ENCODE measurements at places on chromosomes 12 and 14.

DNA sequence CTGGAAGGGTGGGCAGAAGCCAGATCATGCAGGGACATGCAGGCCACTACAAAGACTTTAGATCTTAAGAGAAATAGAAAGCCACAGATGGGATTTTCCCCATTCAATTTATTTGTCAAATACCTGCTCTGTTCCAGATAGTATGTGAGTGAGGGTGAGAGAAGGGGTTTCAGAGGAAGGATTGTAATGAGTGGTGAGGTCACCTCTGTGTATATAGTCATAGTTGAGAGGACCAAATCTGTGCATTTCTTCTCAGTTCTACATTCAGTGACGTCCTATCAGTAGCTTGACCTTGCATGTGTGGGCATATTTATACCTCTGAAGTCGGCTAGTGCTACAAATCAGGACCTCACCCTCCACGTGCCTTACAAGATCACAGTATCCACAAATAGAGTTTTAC lies 31.2 kb upstream of the RBM19 start:
- DNase-seq, result no peak

DNA sequence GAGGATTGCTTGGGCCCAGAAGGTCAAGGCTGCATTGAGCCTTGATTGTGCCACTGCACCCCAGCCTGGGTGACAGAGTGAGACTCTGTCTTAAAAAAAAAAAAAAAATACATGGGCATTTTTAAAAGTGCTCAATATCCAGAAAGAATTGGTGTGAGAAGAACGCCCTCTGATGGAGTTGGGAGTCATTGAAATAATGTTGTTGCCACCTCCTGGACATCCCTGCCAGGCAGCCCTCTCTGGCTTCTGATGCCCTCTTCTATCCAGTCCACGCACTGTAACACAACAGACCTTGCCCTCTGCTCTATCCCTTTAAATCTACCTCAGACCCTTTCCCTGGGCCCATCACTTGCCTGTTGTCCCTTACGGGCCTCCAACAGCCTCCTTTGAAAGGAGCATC lies 4.9 kb downstream of the PTGDR start:
- DNase-seq, result no peak

DNA sequence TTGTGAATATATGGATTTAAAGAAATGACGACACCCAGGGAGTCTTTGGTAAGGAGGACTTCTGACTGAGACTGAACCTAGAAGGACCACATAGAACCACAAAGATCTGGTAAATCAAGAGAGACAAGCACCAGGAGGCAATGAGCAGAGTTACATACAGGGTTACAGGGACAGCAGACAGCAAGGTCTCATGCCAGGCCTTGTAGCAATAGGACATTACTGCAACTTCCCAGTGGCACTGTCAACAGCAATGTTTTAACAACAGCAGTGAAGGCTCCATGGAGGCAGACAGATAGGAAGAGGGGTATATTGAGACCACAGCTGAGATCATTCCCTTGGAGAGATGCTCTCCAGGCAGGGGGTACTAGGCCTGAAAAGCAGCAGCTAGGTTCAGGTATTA lies 18.5 kb downstream of the CPNE8 start:
- no peak for DNase-seq

DNA sequence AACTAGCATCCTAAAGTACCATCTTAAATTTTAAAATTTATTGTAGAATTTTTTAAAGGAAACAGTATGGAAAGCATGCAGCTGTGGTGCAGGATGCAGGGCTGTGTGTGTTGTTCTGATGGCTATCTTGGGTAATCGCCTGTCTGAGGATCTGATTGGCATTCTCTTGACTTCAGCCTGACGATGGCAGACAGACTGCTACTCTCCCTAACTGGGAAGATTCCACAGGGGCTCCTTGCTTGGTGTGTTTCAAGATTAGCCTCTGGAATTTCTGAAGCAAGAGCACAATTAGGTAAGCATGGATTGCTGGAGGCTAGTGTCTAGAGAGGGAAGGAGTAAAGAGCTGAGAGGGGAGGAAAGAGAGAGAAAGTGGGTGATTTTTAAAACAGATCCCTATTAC lies 696.8 kb upstream of the LRFN5 start:
- DNase-seq, result no peak

DNA sequence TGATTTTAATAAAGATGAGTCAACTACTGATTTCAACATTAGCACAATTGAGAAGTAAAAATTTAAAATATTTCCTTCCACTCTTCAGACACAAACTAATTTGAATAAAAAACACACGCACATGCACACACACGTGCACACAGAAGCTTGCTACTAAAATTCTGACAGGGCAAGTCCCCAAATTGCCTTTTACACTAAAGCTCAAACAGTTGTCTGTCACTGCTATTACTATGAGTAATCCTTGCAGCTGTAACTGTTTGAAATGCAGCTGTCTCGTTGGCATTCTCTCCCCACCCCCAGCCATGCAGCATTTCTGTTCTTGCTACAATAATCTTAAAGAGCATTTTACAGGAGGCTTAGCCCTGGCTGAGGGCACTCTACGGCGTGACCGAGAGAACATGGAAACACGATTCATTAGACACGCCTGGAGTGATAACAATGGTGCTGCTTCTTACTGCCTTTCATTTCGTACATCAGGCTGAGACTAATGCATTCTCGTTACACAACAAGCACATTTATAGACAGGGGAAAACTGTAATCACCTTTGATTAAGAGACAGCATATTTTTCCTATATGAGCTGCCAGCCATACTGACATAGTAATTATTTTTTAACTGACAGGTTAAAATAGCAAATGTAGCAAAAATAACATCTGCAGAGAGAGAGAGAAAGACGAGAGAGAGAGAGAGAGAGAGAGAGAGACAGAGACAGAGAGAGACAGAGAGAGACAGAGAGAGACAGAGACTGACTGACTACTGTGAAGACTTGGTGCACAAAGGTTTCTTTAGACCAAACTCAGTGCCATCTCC lies 153.8 kb downstream of the MED13L start:
- DNase-seq, result peak; percentile 38

DNA sequence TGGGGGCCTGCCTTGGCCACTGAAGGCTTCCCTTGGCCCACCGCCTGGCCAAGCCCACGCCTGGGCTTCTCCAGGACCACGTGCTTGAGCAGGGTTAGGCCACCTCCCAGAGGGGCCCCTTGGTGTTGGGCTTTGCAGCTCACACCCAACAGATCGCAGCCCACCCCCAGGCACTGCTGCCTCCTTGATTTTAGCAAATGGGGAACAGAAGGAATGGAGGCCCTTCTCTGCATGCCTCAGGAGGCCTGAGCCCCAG lies 23.3 kb downstream of the RAB35 start:
- no peak for DNase-seq

DNA sequence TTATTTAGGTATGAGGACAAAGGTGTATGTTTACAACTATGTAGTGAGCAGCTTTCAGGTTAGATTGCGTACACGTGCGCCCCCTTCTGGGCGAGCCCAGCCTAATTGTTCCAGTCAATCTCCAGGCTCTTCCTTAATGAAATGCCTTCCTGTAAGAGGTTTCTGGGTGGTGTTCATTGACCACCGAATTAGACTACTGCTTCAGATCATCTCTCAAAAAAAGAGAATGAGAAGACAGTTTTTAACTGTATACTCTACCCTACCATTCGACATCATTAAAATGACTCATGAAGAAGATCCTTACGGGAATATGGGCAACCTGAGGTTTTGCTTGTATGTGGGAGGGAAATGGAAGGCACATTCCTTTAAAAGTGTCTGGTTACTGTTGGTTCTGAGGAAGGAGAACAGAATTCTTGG lies 2.1 kb downstream of the LUM start:
- no peak for DNase-seq

- DNase-seq, result no peak
These were observed 22.9 kb downstream of the HIP1R start for GRCh38 chr12:122858171-122858570.

DNA sequence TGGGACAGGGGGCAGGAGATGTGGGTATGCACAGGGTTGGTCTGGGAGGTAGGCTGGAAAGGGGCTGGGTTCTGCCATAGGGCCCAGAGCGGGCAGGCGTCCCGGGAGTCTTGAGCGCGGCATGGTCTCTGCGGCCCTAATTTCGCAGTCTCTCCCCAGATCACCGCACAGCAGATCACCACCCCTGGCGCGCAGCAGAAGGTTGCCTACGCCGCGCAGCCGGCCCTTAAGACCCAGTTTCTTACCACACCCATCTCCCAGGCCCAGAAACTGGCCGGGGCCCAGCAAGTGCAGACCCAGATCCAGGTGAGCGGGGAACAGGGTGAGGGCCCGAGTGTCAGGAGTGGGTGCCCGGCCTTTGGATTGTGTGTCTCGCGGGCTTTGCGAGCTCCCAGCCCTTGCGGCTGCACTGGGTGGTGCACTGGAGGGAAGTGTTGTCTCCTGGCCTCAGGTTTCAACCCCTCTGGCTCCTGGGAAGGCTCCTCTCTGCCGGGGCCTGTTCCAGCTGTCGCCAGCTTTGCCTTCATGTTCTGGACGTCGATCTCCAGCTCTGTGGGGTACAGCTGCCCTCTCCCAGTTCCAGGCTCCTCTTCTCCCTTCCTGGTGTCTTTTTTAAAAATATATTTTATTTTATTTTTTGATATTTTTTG lies 74.7 kb downstream of the DDX51 start:
- DNase-seq, result no peak

GRCh38 chr14:44609201-44609600 lies 102.1 kb upstream of the FSCB start:
- no peak for DNase-seq

DNA sequence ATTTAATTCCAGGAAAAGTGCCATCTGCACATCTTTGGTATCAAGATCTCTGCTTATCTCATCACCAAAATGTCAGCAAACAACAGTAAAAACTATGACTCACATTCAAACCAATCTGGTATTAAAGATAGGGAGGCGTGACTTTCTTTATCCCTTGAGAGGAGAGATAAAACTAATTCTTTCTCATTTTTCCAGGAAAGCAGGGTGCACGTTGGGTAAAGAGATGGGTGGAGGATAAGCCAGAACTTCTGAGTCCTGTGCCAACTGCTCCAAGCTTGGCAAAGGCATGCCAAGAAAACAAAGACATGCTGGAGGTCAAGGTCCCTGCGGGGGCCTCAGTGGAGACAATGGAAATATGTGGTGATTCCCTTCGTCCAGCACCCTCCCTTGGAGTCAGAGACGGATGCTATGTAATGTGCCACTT lies 225.8 kb upstream of the PLXNC1 start:
- no peak for DNase-seq

- no peak for DNase-seq
These were observed 19.7 kb upstream of the CD9 start for GRCh38 chr12:6180268-6181051.

DNA sequence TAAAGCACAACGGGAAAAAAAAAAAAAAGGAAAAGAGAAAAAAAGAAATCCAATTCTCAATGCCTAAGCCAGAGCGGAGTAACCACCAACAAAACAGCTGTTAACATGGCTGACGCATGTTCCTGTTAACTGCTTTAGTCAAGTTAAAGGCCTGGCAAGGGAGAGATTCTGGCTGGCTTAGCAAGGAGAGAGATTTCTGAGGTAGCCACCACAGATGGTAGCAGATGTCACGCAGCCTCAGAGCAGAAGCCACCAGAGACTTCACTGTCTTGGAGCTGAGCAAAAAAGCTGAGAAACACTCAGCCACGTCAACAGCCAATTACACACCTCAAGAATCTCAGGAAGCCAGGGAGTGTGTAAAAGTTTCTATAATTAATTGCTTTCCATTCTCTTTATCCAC lies 87.1 kb downstream of the TMCC3 start:
- DNase-seq, result no peak

GRCh38 chr12:14567351-14568162 lies at the start of gene PLBD1:
PLBD1 (minus strand) TSS chr12:14567883; CDS start chr12:14567696, 187 bp downstream.
- DNase-seq, result no peak

DNA sequence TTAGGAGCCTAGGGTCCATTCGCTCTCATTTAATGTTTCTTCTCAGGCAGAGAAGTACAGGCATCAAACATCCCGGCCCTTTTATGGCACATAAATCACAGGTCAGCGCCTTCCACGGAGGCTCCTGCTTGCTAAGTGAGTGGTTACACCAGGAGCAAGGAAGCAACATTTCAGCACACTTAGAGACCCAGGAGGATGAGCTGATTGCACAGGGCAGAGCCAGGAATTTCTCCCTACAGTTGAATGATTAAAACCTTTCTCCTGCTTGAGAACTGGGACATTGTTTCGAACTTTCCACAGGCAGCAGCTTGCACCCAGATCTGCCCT lies 233.4 kb downstream of the SPTSSA start:
- DNase-seq, result no peak

DNA sequence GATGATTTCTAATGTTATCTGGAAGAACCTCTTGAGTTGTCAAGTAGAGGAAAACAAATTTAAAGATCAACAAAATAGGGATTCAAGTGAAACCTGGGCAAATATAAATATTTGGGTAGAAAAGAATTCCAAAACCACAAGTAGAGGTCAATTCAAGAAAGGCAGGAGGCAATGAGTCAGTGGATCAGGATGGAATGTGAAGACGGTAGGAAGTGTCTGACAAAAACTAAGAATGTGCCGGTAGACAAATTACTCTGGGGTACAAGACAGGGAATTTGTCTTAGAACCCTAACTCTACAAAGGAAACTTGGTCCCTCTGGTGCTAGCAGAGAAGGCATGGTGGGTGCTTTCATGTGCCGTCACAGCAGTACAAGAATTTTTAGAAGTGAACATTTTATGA lies 13.6 kb downstream of the ABCD2 start:
- no peak for DNase-seq

GRCh38 chr14:68851078-68851477 lies 58.2 kb upstream of the ZFP36L1 start:
- no peak for DNase-seq

GRCh38 chr14:89469210-89470198 lies 52.5 kb upstream of the FOXN3 start:
- DNase-seq, result no peak

GRCh38 chr14:52150162-52150561 lies 81.3 kb upstream of the NID2 start:
- DNase-seq, result no peak

- no peak for DNase-seq
These were observed 101.9 kb downstream of the DACT1 start for GRCh38 chr14:58739674-58740073.

GRCh38 chr14:54332490-54332889 lies 64.3 kb upstream of the CDKN3 start:
- no peak for DNase-seq

DNA sequence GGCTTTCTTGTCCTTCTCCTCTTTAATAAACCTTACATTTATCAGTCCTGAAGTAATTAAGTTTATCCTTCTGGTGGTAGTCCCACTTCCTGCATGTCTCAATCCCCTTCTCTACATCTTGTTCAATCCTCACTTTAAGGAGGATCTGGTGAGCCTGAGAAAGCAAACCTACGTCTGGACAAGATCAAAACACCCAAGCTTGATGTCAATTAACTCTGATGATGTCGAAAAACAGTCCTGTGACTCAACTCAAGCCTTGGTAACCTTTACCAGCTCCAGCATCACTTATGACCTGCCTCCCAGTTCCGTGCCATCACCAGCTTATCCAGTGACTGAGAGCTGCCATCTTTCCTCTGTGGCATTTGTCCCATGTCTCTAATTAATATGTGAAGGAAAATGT lies 79.3 kb downstream of the ZFC3H1 start:
- no peak for DNase-seq

- DNase-seq, result no peak
These were observed 4.7 kb upstream of the MDM1 start for GRCh38 chr12:68336889-68337303.

- no peak for DNase-seq
These were observed 105.0 kb downstream of the FAR2 start for GRCh38 chr12:29253906-29254625.

Measured in activated CD8-positive, alpha-beta memory T cell treated with anti-CD3 and anti-CD28 coated beads, Interleukin-2, amount 50 U/mL, for 4 hours (primary cell).